ENCODE measurements at places on chromosomes 12 and 14. TPM values are rescaled to one million over a fixed set of nuclear protein-coding genes. Genes with fewer than 3 reads are reported as not detected.

DNA sequence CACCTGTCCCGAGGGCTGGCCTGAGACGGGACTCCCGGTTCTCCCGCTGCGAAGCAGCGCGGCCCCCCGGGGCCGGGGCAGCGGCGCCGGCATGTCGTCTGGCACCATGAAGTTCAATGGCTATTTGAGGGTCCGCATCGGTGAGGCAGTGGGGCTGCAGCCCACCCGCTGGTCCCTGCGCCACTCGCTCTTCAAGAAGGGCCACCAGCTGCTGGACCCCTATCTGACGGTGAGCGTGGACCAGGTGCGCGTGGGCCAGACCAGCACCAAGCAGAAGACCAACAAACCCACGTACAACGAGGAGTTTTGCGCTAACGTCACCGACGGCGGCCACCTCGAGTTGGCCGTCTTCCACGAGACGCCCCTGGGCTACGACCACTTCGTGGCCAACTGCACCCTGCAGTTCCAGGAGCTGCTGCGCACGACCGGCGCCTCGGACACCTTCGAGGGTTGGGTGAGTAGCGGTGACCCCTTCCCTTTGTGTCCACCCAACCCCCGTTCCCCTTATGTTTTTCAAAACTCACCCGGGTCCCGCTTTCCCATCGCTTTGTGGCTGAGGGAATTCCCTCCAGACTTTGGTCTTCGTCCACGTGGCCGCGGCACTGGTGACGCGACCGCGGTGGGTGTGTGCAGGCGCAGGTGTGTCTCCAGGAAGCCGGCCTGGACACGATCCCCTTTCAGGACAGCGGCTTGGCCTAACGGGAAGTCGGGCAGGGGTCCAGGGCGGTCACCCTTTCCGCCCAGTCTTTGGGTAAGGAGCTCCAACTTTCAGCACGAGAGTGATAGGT lies 826 bp downstream of the PRKCH start:
- H3K4me3 ChIP-seq, result peak overlapping the region; percentile 47
- peaks cover 6% of the 10 kb centered on the region for H3K27me3 ChIP-seq
- H3K4me1 ChIP-seq, result no peaks in the 10 kb centered on the region
- H3K27ac ChIP-seq, result no peak overlapping the region
- no peaks in the 10 kb centered on the region for H3K36me3 ChIP-seq

GRCh38 chr14:21941885-21942284 lies 268.3 kb upstream of the OR4E1 start:
- no peak overlapping the region for H3K4me3 ChIP-seq
- H3K27me3 ChIP-seq, result no peaks in the 10 kb centered on the region
- H3K27ac ChIP-seq, result no peak overlapping the region
- H3K4me1 ChIP-seq, result no peaks in the 10 kb centered on the region
- H3K36me3 ChIP-seq, result no peaks in the 10 kb centered on the region

PALS1 gene
- 52.6 TPM for total RNA-seq

BCL7A gene
- total RNA-seq, result 14.5 TPM

MORN3 gene
- total RNA-seq, result 0.72 TPM

POTEG gene
- not detected for total RNA-seq
